ENCODE measurements at places on chromosomes 3 and 15. TPM values are rescaled to one million over a fixed set of nuclear protein-coding genes. Genes with fewer than 3 reads are reported as not detected.

The MYZAP gene
- 0.66 TPM for total RNA-seq

The ESYT3 gene
- total RNA-seq = 0.26 TPM

The PPIB gene
- 1,108 TPM for total RNA-seq

The GOLGA6L4 gene
- 1.4 TPM for total RNA-seq

The ACAN gene
- total RNA-seq = 21.0 TPM

The AHSG gene
- total RNA-seq = not detected

The GOLGA8K gene
- 0.31 TPM for total RNA-seq

The PEX11A gene
- 5.9 TPM for total RNA-seq

The CX3CR1 gene
- total RNA-seq = under 0.01 TPM

The DZIP1L gene
- total RNA-seq = 26.0 TPM

The SLC24A5 gene
- not detected for total RNA-seq

The KNG1 gene
- total RNA-seq = not detected

The DET1 gene
- total RNA-seq = 3.8 TPM

The NAA50 gene
- total RNA-seq = 136 TPM

The UBAP1L gene
- 1.2 TPM for total RNA-seq

The ANKRD63 gene
- total RNA-seq = not detected

The FYTTD1 gene
- 31.4 TPM for total RNA-seq

The SPINT1 gene
- total RNA-seq = 0.26 TPM

The GP5 gene
- 0.26 TPM for total RNA-seq

The MOBP gene
- total RNA-seq = not detected

The TNFAIP8L3 gene
- total RNA-seq = 7.5 TPM

The TJP1 gene
- 44.9 TPM for total RNA-seq

The ZNF620 gene
- total RNA-seq = 2.4 TPM

The OCA2 gene
- total RNA-seq = under 0.01 TPM

The TTC23 gene
- 27.4 TPM for total RNA-seq

The GPR62 gene
- total RNA-seq = under 0.01 TPM

The UBA5 gene
- 78.9 TPM for total RNA-seq

The TMC3 gene
- total RNA-seq = not detected

The ANKRD34C gene
- not detected for total RNA-seq

The PLIN1 gene
- total RNA-seq = 0.26 TPM

The SNX33 gene
- 28.0 TPM for total RNA-seq

The EPHA3 gene
- total RNA-seq = 3.0 TPM

The FETUB gene
- not detected for total RNA-seq

The PAQR5 gene
- total RNA-seq = 2.1 TPM

The SCAANT1 gene
- total RNA-seq = not detected

The CCR2 gene
- total RNA-seq = not detected

The SAMD7 gene
- total RNA-seq = not detected

The XCR1 gene
- total RNA-seq = not detected

The INKA1 gene
- 20.5 TPM for total RNA-seq

The CCK gene
- 0.19 TPM for total RNA-seq
